Nucleus accumbens (tissue), 56 donors: ENCODE measurements at places on chromosomes 16 and 17.

- no peak for DNase-seq
Observed at GRCh38 chr17:78999947-79000395, 9.6 kb downstream of the CANT1 start.

DNA sequence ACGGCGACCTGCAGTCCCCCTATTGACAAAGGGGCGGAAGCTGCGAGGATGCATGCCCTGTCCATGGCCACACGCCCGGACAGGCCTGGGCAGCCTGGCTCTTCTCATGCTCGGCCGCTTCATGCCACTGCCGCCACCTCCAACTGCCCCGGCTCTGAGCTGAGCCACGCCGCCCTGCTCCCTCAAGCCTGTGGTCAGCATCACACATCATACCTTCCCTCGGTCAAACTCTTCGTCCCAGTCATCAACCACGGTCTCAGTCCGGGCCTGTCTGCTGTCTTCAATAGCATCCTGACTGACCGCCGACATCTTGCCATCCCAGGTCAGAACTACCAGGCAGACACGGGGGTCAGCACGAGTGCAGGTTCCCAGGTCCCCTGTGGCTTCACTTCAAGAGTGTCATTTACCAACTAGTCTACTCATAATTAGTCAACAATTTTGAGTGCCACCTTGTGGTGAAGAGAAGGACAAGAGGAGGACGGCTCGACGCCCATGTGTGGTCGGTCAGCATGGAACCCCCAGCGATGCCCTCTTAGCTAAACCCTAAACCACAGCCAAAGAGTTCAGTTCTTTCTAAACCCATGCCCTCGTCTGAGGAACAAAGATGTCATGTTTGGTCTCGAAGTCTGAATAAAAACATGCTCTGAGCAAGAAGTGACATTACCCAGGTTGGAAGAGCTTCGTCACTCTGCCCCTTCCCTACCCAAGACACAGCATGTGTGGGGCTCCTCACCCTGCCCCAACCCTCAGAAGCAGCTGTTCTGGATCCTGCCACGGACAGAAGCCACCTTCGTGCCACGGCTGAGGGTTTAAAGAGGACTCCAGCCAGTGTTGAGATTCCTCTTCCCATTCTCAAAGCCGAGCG, 16.9 kb upstream of the CYTH1 start:
- no peak for DNase-seq

GRCh38 chr17:63634816-63635215, 12.6 kb downstream of the MAP3K3 start:
- DNase-seq, result no peak

GRCh38 chr17:44133918-44134476, 7.7 kb upstream of the HROB start:
- DNase-seq, result no peak

DNA sequence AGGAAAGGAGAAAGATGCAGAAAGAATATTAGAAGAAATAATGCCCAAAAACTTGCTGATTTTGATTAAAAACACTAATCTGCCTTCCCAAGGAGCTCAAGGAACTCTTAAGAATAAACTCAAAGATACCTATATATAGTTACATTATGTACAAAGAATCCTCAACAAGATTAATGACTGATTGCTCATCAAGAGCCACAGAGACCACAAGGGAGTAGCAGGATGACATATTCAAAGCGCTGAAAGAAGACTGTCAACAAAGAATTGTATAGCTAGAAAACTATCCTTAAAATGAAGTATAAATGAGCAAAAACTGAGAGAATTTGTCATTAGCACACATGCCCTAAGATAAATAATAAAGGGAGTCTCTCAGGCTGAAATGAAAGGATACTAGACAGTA, 6.2 kb downstream of the LPCAT2 start:
- DNase-seq, result no peak
